ENCODE measurements at places on chromosomes 5 and 9. TPM values are rescaled to one million over a fixed set of nuclear protein-coding genes. Genes with fewer than 3 reads are reported as not detected.
A peak's percentile ranks its signal among the peaks of the same experiment; 100 is the strongest.

GRCh38 chr9:112059966-112060320 lies 115.2 kb downstream of the SUSD1 start:
- DNase-seq = no peak

DNA sequence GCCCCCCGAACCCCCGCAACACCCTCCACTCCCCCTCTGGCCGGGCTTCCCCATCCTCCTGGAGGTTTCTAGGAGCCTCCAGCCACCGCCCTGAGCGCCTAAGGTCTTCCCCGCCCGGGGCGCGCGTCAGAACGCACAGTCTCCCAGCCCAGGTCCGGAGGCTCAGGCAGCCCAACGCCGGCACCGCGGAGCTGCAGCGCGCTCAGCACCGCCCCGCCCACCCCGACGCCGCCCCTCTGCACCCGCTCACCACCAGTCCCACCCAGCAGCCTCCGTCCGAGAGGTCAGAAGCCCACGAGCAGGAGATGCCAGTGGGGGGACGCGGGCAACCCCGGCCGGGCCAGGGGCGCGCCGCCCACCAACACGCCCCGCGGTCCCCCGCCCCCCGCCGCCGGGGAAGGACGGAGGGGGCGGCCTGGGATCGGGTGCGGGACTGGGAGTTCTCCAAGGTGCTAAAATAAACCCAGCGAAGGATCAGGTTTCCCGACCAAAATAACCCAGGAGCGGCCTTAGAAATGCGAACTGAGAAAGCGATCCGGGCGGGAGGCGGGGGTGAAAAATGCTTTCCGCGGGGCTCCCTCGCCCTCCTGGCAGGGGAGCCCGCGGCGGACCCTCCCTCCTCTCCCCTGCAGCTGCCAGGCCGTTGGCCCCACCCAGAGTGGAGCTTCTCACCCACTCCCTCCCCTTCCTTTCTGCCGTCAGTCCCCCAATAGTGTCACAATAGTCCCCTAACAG lies 6.5 kb upstream of the FAM78A start:
- DNase-seq = no peak

DNA sequence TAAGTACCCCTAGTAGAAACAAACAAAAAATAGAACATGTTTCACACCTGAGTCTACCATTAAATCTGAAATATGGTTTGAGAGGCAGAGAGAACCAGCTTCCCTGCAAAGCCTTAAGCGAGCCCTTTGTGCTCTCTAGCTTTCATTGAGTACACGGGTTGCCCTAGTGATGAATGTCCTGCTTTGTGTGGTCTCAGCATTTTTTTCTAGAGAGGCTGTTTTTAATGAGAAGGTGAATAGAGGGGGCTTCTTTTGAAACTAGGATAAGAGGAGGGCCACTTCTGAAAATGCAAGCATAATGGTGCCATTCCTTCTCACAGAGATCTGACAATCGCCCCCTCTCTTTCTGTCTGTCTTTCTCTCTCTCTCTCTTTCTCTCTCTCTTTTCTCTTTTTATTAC lies 131.3 kb downstream of the MACIR start:
- no peak for DNase-seq

DNA sequence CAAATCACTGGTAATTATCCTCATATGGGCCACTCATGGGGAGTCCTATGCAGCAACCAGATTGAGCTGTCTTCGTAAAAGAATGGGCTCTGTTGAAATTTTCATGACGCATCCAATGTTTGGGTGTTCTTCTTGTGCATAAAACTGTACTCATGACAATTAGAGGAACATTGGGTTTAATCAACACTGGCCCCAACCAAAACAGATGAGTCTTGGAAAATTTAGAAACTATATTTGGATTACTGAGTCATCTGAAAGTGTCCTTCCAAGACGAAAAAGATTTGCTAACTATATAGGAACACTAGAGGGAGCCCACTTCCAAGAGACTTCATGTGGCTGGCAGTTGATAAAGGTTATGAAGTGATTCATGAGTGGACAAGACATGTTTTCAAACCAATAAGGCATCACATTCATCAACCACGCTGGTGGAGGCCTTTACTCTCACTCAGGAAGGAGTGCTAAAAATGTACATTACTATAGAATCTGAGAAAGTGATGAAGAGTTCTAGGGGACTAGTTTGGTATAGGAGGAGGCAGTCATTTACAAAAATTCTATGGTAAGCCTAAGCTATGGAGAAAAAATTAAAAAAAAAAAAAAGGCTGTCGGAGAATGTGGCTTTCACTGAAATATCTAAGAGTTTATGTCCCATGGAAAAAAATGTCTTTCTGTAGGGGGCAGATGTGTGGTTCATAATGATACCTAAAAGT lies 313.5 kb downstream of the PRDM9 start:
- DNase-seq = no peak

DNA sequence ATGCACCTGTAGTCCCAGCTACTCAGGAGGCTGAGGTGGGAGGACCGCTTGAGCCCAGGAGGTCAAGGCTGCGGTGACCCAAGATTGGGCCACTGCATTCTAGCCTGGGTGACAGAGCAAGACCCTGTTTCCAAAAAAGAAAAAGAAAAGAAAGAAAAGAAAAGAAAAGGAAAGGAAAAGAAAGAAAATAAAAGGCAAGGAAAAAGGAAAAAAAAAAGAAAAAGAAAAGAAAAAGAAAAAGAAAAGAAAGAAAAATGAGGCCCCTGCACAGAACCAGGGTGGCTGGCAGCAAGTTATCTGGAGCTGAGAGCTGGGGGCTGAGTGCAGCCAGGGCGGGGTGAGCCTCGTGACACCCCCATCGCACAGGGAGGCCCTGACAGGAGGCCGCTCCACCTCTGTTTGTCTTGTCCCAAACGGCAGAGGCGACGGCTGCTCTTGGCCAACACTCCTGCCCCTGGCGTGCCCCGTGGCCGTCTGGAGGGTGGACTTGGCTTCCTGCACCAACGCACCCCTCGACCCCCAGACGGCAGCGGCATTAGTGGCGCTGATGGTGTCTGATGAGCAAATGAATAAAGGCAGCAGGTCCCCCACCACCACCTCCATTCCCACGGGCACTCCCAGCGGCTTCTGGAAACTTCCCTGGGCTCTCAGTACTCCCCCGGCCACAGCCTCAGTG lies 16.7 kb downstream of the EXD3 start:
- no peak for DNase-seq

- no peak for DNase-seq
These were observed 102.3 kb upstream of the PHYKPL start for GRCh38 chr5:178334861-178335260.

- peak; percentile 69 for DNase-seq
These were observed 872 bp downstream of the TXNDC15 start for GRCh38 chr5:134874831-134875655.

DNA sequence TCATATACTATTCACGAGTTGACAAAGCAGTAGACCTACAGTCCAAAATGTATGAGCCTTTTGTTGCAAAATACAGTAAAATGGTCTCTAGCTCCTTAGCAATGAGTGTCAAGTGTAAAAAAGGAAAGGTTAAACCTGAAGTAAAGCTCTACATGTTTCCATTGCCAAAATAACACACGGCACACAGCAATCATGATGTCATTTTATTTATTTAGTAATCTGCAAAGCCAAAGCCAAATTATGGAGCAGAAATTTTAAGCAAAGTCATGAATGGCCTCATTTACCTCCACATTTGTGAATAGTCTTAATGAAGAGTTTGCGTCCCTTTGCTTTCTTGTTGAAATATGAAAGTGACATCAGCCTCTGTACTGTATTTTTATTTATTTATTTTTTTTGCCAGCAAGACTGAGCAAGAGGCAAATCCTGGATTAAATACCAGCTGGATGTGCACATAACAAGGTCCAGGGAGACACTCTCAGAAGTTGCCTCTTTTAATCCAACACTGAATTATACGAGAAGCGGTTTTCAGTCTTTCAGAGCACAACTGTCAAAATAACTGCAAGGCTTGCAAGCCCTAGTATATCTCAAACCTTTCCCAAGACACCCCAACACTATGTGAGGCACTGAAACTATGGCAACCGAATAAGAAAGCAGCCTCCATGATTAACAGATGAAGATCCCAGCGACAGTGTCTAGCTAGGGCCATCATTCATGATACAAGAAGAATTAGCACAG lies 9.7 kb downstream of the SEMA6A start:
- DNase-seq = no peak

- no peak for DNase-seq
These were observed 732.9 kb downstream of the MTRR start for GRCh38 chr5:8601831-8602354.

DNA sequence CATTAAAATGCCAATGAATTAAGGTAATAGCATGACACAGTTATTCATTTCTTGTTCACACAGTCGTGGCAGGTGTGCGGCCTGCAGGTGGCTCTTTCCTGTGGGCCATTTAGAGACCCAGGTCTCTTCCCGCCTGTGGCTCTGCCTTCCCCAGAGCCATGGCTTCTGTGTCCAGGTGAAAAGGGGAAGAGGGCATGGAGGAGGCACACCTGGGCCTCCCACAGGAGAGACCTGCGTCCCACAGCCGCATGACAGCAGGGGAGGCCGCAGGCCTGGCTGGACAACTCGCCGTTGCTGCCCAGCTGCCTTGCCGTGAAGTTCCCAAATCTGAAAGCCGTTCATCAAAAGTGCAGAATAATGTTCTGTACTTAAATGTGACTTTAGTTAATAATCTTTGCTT lies 14.4 kb upstream of the PLEKHG4B start:
- DNase-seq = no peak

GRCh38 chr5:146785065-146785464 lies 93.5 kb downstream of the PPP2R2B start:
- DNase-seq = no peak

The MAP1B gene
- 0.12 TPM for total RNA-seq

GRCh38 chr5:140131967-140132409 lies 6.3 kb downstream of the IGIP start:
- peak; percentile 26 for DNase-seq

The SLC6A3 gene
- not detected for total RNA-seq

DNA sequence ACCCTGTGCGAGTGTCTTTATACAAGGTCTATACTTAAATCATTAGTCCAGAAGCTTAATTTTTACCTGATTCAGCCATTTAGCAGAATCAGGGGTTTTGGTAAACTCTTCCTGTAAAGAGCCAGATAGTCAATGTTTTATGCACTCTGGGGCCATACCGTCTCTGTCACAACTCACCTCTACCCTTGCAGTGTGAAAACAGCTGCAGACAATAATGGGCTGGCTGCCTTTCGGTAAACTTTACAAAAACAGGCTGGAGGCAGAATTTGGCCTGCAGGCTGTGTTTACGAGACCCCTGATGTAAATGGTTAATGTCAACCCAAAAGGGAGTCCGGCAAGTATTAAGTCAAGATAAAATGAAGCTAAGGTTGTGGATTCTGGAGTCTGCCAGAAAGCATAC lies 32.8 kb downstream of the SMARCA2 start:
- no peak for DNase-seq

DNA sequence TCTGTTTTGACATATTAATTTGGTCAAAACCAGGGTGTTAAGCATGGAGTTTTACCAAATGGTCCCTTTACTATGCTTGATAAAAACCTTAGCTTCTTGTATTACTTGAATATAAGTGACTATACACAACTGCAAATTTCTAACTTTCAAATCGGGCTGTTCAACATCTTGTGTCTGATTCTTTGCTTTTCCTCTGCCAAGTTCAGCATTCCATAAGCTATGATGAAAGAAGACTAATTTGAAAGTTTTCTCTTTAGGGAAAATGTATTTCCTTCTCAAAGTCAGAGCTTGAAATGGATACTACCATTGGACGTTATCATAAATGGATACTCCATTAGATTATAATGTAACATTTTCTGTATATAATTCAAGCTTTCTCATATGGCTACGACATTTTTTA lies 792.9 kb downstream of the EFNA5 start:
- no peak for DNase-seq

DNA sequence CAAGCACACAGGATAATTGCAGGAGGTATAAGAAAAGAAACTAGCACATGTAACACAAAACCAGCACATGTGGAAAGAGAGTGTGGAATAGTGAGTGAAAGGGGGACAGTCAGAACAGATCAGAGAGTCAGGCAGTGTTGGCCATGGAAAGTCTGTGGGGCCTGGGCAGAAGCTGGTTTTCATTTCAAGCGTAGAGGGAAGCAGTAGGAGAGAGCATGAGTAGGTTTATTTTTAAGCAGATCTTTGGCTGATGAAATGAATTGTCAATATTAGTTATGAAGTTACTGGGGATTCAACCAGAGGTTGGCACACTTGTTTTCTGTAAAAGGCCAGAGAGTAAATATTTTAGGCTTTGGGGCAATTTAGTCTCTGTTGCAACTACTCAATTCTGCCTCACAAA lies 283.1 kb downstream of the SMARCA2 start:
- no peak for DNase-seq

The CCDC192 gene
- not detected for total RNA-seq

- DNase-seq = peak; percentile 29
These were observed 13.5 kb upstream of the ANKRD18B start for GRCh38 chr9:33510262-33511183.

DNA sequence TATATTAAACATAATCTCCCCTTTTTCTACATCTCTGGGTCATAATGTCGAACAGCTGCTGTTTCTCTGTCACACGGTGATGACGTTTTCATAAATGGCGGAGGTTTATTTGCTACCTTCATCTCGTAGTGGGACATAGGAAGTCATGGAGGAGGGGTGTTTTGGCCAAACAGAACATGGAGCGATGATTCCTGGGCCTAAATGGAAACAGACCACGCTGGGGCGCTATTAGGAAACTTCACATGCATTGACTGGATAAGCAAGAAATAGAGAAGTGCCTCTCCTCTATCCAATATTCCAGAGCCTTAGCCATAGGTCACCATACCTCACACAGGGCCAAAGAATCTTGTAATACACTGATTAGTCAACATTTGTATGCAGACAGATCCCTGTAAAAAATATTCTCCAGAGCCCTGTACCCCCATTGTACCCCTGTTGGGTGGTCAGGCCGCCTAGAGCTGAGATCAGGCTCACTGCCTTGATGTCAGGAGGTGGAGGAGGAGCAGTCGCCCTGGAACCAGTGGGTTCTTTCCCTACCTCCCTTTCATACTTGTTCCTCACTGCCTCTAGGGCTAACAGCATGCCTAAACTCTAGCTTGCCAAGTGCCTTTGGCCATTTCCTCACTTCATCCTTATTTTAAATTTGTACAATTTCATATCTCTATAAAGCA lies 77.8 kb upstream of the SPIN1 start:
- DNase-seq = no peak

- no peak for DNase-seq
These were observed 210.6 kb downstream of the SEMA5A start for GRCh38 chr5:9335269-9335668.

- no peak for DNase-seq
These were observed 26.1 kb upstream of the IFNK start for GRCh38 chr9:27497883-27498417.

GRCh38 chr5:159041444-159042198 lies 58.1 kb downstream of the EBF1 start:
- no peak for DNase-seq
